Neuronal stem cell (in vitro differentiated cells): ENCODE measurements at places on chromosomes 16 and 17.

GRCh38 chr17:45888392-45888791 is 6.0 kb upstream of the MAPT start:
- DNase-seq: no peak

DNA sequence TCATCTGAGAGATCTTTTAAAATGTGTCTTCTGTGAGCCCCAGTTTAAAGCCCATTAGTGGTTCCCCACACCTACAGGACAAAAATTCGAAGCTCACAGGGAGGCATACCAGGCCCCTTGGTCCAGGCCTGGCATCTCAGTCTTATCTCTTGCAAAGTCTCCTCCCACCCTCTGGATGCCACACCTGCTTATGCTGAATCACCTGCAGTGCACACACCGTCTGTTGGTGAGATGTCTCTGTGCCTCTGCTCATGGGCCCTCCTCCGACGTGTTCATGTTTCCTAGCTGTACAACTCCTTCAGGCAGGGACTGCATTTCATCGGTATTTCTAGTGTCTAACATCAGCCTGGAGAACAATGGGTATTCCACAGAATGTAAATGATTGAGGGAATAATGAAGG is 41.6 kb downstream of the RNF157 start:
- DNase-seq: no peak

GRCh38 chr16:17213025-17213424 is 257.7 kb downstream of the XYLT1 start:
- no peak for DNase-seq

DNA sequence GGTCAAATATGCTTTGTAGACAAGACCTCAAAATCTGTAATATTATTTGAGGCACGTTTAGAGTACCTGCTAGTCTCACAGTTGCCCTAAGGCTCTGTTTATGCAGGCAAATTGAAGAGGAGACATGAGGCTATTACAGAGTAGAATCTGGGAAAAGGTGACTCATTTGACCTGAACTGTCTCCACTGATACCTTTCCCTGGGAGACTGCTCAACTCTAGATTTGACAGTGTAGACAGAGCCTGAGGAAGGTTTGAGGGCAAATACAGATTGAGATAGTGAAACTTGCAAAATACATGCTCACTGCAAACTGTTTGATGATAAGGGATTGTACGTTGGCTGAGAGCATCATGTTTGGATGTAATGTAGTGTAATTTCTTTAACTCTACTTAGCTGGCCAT is 1266.6 kb upstream of the CDH8 start:
- DNase-seq: no peak

DNA sequence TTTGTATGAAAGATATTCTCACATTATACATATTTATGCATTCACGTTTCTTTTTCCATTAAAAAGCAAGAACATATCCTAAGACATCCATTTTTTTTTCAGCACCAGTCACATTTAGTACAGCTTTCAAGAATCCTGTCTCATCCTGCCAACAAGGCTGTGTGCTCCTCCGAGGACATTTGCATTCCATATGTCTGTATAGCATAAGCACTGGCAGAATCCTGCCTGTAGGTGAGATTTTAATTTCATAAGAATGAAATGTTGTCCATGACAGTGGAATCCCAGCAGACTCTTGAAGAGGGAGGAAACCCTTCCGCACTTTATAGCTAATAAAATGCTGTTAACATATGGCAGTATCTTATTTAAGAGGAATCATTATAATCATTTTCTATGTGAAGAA is 2.9 kb upstream of the PMP22 start:
- DNase-seq: no peak

- DNase-seq: no peak
Measured at GRCh38 chr17:50184611-50185398, 16.6 kb downstream of the COL1A1 start.

- DNase-seq: peak; percentile 64
Measured at GRCh38 chr17:73614256-73614655, 30.0 kb downstream of the SDK2 start.

GRCh38 chr17:59341922-59342321 is 10.5 kb downstream of the YPEL2 start:
- no peak for DNase-seq

GRCh38 chr16:79229361-79229760 is 371.2 kb downstream of the MAF start:
- DNase-seq: no peak

GRCh38 chr16:785563-786535 is 2.3 kb downstream of the RPUSD1 start:
- DNase-seq: peak; percentile 61

GRCh38 chr17:37736428-37736827 is 8.4 kb downstream of the HNF1B start:
- no peak for DNase-seq

DNA sequence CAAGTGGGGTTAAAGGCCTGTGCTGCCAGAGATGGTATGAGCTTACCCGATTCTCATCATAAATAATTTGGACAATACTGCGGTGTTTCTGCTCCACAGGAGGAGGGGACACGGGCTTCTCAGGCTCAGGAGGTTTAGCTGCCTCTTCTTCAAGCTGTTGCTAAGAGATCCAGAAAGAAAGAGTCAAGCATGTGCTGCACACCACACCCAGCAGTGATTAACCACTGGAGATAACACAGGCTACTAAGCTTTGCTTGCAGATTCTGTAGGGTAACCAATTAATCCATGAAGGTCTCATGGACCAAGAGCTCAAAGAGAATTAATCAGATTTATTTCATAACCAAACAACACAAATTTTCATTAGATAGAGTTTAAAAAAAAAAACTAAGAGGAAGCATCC is 56.6 kb downstream of the NCOR1 start:
- no peak for DNase-seq

DNA sequence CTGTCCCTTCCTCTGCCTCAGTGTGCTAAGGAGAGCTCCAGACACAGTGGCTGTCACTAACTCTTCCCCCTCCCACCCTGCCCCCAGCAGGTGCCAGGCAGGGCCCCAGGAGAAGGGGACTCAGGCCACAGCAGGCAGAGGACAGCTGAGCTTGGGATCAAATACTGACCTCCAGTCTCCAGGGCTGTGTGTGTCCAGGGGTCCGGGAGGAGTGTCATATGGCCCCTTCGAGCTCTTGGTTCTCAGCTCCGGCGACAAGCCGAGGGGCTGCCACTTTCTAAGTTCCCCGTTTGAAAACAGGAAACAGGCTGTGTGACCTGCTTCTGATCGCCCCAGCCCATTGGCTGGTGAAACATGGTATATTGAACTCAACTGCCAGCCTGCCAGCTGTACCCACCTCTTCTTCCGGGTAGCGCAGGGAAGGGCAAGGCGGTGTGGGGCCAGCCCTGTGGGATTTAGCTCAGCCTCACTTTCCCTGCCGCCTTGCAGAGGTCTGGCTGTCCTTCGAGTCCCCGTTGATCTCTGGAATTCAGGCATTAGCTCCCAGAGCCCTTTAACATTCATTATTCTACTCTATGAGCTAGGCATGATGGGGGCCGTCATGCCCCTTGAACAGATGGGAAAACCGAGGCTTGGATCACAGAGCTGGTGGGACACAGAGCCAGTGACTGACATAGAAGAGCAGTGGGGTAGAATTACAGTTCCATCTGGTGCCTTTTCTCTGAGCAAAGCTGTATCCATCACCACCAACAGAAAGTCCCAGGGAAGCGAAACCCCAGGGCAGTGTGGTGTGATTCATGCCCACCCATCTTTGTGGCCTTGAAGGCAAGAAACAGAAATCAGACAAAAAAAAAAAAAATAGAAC is at the start of gene SNX20:
Gene SNX20, minus strand, starts transcription at position 292 of the 865 bp plus-strand sequence. CDS start 3,786 bp downstream, outside the sequence.
- no peak for DNase-seq

- DNase-seq: no peak
Measured at GRCh38 chr17:44093231-44093900, 22.8 kb downstream of the G6PC3 start.

GRCh38 chr17:6506679-6507231 is 49.6 kb downstream of the PITPNM3 start:
- no peak for DNase-seq

DNA sequence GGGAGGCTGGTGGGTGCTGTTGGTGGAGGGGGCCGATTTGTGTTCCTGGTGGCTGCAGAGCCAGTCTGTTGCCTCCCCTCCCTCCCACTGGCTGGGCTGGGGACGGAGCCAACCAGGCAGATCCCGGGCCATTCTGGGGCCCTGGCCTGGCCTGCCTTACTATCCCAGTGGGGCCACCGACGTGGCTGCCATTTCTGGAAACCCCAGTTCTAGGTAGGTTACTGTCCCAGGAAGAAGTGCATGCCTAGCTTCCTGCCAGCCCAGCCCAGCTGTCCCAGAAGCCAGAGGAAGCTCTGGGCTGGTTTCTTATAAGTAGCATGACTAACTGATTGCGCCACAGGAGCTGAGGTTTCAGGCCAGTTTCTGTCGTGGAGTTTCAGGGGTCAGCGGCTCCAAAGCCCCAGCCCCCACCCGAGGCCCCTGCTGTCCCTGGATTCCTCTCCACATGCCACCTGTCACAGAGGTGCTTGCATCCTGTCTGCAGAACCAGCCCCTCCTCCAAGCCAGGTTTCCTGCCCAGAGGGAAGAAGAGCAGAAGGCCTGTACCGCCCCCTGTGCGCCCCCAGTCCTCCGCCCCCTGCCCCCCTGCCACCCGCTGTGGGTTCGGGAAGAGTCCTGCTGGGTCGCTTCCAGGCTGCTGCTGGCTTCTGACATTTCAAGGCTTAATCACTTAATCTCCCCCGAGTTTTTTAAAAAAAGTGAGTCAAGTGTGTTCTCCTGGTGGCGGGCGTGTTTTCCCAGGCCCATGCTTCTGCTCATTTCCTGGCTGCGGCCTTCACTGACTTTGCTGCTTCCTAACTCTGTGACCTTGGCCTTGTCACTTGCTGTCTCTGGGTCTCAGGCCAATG is 13.2 kb downstream of the IL4R start:
- no peak for DNase-seq

DNA sequence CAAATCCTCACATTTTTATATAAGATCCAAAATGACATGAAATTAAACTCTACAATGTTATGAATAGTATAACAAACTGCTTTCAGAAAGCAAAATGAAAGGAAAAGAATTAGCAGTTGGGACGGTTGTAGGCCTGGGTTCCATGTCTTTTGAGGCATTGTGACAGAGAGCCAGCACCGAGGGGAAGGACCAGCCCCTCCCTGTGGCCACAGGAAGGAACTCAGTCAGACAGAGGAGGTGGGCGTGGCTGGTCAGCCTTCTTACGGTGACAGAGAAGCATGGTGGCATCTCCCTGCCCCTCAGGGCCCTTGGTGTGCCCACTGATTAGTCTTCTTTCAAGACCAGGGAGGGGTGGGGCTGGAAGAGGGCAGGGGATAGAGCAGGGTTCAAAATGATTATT is 5.7 kb downstream of the ZNF319 start:
- DNase-seq: no peak

DNA sequence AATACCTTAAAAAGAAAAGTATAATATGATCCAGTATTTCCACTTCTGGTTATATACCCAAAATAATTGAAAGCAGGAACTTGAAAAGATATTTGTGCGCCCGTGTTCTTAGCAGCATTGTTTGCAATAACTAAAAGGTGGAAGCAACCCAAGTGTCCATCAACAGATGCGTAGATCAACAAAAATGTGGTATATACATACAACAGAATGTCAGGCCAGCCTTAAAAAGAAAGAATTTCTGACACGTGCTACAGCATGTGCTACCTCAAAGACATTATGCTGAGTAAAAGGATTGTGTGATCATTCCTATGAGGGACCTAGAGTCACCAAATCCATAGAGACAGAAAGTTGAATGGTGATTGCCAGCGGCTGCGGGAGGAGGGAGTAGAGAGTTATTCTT is 133.1 kb downstream of the SPECC1 start:
- DNase-seq: no peak

- no peak for DNase-seq
Measured at GRCh38 chr16:87648236-87648635, 45.9 kb downstream of the JPH3 start.

GRCh38 chr17:68205251-68205807 is 42.5 kb upstream of the AMZ2 start:
- DNase-seq: peak; percentile 91

- no peak for DNase-seq
Measured at GRCh38 chr17:29918922-29919856, 10.8 kb downstream of the SSH2 start.

GRCh38 chr16:76964464-76965154 is 226.4 kb upstream of the MON1B start:
- no peak for DNase-seq

GRCh38 chr16:15822957-15823356 is 33.9 kb downstream of the MYH11 start:
- DNase-seq: no peak

DNA sequence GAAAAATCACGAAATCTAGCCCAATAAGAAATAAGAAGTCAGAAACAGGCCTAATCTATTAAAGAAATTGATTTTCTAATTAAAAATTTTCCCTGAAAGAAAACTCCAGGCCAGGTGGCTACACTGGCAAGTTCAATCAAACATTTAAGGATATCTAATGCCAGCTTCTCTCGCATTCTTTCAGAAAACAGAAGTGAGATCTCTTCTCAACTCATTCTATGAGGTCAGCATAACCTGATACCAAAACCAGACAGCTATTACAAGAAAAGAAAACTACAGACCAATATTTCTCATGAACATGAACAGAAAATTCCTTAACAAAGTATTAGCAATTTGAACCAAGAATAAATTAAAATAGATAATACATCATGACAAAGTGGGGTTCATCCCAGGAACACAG is 52.4 kb downstream of the AXIN2 start:
- DNase-seq: no peak

DNA sequence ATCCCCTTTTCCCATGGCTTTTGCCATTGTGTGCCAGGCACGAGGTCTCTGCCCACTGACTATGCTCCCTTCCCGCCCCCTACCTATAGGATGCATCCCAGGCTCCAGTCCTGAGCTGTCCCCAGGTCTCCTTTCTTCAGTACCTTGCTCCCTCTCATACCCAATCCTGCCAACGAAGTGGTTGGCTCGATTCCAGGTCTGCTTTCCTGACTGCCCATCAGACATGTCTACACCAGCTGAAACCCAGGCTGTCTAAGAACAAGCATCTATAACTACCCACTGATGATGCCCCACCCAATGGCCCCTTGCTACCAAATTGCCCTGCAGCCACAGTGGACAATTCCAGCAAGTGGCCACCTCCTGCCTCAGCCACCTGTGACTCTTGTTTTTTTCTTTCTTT is 479.1 kb downstream of the SOX9 start:
- DNase-seq: no peak

DNA sequence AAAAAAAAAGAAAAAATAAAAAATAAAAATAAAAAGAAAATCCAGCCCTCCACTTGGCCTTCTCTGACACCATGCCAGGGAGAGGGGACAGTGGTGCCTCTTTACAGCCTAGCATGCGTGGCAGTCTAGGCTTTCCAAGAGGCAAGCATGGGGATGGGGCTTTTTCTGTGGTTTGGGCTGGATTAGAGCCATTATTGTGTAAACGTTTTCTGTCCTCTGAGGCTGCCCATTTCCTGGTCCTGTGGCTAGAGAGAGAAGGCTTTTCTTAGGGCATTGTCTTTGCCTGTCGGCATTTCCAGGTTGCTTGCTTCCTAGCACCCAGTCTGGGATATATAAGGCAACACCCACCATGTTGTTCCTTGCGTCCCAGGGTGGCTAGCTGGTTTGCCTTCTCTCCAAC is 2.7 kb upstream of the DHRS7B start:
- DNase-seq: no peak

- DNase-seq: no peak
Measured at GRCh38 chr16:22375117-22375962, 921 bp upstream of the CDR2 start.

- DNase-seq: no peak
Measured at GRCh38 chr17:48483471-48484131, 47.2 kb downstream of the HOXB1 start.

GRCh38 chr16:5064915-5065314 is 841 bp downstream of the C16orf89 start:
- DNase-seq: no peak
